Placental pericyte (primary cell): ENCODE measurements at places on chromosomes 2 and 18. TPM values are rescaled to one million over a fixed set of nuclear protein-coding genes. Genes with fewer than 3 reads are reported as not detected.

Gene PROM2
- total RNA-seq: 0.22 and 0.72 TPM in 2 replicates

Gene GCG
- not detected in 2 replicates for total RNA-seq

Gene RAX
- not detected in 2 replicates for total RNA-seq

Gene LDLRAD4
- 0.14 and 0.88 TPM in 2 replicates for total RNA-seq

Gene ANTXR1
- total RNA-seq: 170 and 253 TPM in 2 replicates
